Osteoblast (primary cell): ENCODE measurements at places on chromosomes 12 and 14.
A peak's percentile ranks its signal among the peaks of the same experiment; 100 is the strongest.

DNA sequence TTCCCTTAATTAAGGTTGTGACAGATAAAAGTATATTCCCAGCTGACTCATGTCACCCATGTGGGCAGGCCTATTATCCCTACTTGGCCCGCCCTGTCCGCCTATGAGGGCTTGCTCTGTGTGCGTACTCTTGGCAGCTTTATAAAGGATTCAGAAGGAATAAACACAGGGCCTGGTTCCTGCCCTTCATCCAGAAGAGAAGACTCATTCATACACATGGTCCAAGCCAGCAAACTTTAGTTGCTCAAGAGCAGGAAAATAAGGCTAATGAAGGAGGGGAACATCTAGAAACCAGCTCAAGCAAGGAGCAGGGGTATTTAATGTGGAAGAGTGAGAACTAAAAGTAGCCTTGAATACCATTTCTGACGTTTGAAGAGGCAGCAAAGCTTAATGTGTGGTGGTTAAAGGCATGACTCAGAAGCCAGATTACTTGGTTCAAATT is 141.9 kb downstream of the CRADD start:
- DNase-seq: peak; percentile 77

GRCh38 chr14:100028990-100029677 is 36.1 kb upstream of the EVL start:
- DNase-seq: no peak

DNA sequence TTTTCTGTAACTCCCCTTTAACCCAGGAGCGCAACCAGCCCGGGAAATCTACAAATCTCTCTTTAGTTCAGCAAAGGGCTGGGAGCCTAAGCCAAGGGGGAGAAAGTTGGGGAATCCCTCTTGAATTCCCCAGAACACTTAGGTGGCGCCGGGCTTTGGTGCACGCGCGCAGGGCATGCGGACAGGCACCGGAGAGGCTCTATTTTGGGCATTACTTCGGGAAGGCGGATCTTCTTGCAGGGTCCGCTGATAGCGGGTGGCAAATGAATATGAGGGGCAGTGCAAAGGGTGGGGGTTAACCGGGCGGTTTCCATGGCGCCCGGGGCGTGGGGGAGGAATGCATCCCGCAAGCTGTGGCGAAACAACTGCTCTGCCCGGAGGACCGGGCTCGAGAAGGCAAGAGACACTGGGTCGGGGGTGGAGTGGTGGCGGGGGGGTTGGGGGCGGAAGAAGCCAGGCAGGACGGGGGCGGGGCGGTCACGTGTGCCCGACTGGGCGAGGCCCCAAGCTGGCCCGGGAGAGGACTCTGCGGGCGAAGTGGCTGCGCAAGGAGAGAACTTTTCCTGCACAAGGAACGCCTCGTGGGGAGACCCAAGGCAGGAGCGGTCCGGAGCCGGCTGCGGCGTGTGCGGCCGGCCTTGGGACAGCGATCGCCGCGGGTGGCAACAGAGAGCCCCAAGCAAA is at the start of gene FLVCR2:
FLVCR2 (plus strand) TSS at position 519 of the 684 bp plus-strand sequence. CDS start 353 bp downstream, outside the sequence.
- peak; percentile 88 for DNase-seq

DNA sequence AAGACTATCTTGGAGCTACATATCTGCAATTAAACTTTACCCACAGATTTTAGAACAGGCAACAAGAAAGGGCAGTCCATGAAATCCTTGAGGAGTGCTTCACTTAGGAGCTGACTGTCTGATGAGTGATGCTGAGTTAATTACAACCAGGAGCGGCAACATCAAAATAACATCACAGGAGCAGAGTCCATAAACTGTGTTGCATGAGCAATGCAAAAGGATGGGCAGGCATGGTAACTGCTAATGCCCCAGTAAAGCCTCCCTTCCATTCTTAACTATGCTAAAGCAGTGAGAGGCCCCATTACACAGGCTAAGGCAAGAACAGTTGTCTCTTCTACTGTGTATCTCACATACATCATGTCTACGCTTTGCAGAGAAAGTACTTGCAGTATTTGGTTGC is 156.6 kb downstream of the PAX9 start:
- DNase-seq: no peak

- no peak for DNase-seq
Observed at GRCh38 chr14:54310151-54310850, 86.5 kb upstream of the CDKN3 start.

- DNase-seq: no peak
Observed at GRCh38 chr12:95073698-95074520, 491 bp upstream of the NR2C1 start.

- DNase-seq: no peak
Observed at GRCh38 chr12:107042801-107043200, 50.5 kb downstream of the CRY1 start.

GRCh38 chr12:130253866-130254265 is 83.8 kb upstream of the PIWIL1 start:
- DNase-seq: no peak

- DNase-seq: peak; percentile 18
Observed at GRCh38 chr12:3035171-3035570, 42.0 kb upstream of the TSPAN9 start.

- no peak for DNase-seq
Observed at GRCh38 chr12:42660117-42660516, 70.6 kb upstream of the PRICKLE1 start.

DNA sequence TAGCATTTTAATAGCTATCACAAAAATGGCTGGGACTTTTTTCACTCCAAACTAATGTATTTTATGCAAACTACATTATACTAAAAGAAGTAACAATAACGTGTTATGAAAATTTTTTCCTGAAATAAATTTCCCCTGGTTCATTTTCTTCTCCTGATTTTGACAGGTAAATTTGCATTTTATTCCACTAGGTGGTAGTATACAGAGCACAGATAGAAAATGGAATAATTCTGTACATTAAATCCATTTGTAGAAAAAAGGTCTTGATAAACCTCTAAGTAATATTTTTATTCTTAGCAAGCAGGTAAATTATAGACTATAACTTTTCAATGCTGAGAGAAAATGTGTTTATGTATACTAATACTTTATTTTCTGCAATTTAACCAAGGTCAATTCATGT is 96.5 kb downstream of the BCAT1 start:
- DNase-seq: no peak

DNA sequence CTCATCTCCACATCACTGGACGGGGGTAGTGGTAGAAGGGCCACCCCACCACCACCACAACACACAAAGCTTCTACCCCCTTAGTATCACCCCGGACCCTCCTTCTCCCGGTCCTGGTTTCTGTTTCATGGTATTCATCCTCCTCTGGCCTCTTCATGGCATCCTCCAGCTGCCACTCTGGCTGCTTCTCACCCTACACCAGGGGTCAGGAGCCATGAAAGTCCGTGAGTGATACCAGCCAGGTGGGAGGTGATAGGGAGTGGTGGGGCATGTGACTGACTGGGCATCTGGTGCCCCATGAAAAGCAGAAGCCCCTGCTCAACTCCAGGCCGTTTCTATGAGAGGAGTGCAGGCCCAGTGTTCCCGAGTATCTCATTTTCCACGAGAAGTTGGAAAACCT is 151.4 kb upstream of the HIF1A start:
- no peak for DNase-seq

DNA sequence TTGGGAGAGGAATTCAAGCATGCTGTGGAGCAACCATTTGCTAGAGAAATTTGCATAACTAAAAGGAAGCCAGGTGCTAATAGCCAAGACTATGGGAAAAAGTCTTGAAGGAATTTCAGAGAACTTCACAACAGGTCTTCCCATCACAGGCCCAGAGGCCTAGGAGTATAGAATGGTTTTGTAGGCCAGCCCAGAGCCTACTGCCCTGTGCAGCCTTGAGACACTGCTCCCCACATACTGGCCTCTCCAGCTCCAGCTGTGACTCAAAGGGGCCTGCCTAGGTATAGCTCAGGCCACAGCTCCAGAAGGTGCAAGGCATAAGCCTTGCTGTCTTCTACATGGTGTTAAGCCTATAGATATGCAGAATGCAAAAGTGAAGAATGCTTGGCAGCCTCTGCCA is 227.1 kb downstream of the SLC2A13 start:
- DNase-seq: no peak
